ENCODE measurements at places on chromosomes 16 and 17.

DNA sequence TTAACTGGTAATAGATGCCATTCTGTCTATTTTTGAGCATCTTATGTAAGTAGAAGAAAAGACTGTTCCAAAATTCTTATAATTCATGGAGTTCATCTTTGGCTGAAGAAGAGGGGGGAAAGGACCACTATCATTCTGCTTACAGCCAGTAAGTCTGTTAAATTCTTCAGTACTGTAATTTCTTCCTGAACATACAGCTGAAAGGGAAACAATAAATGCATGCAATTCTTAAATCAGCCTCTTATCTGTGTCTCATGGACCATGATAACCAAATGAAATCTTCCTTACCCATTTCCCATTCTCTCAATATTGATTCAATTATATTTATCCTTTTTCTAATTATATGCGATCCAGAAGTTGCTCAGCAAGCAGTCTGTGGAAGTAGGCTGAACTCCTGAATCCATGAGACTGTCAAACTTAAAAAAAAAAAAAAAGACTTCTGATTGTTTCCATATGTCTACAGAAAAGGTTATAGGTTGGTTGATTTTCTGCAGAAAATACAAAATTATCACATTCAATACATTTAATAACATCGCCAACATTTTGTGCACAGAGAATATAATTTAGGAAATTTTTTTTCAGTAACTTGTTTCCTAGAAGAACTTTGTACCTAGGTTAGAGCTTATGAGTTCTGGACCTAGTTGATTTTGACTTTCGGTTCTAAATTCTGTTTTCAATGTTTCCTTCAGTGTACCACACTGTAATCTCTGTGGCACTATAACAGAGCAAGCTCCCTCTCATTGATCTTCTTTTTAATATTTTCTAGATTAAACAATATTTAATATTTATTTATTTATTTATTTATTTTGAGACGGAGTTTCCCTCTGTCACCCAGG lies 1.2 kb upstream of the ABCA9 start:
- no peak for DNase-seq

- DNase-seq: no peak
Observed at GRCh38 chr16:47581114-47581513, 120.0 kb downstream of the PHKB start.

DNA sequence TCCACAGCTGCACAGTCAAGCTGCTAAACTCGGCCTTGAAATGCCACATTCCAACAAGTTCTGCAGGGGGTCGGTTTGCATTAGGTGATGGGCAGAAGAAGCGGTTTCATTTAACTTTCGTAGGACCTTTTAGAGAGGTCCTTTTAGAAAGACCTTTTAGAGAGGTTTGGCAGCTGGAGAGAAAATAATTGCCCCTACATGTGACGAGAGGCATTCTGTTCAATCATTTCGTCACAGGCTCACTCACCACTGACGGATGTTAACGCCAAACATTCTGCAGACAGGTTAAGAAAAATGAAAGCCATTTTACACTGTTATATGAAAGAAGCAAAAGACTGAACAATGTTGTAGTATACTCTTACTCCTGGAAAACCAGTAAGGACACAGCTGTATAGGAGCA lies 76.5 kb upstream of the ZNF423 start:
- DNase-seq: no peak

DNA sequence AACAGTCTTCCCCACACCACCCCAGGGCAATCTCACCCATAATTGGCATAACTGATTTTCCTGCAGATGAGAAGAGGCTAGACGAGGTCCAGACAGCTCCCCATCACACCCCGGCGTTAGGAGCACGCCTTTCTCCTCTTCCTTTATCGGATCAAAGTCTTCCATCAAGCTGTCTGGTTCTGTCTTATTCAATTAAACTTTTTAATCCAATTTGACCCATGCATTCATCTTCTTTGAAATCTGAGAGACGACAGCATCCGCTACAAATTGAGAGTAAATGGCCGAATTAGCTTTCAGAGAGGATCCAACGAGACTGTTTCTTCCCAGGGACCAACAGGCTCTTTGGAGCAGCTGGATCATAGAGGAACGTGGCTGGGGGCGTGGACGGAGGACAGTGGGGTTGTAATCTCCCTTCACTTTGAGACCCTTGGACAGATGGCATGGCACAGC lies 44.4 kb upstream of the GPRC5B start:
- no peak for DNase-seq

DNA sequence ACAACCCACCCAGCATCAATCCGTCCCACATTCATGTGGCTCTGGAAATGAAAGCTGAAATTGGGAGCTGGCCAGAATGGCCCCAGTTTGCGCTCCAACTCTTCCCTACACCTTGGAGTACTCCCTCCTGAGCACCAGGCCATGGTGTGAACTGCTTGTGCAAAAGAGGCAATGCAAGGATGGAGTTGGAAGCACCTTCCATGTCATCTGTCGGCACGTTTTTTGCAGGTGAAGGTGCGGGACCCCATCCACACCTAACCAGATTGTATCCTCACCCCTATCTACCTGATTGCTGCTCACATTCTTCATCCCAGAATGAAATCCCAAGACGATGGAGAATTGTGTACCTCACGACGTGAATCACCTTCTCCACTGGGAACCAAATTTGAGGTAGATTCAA lies 136.6 kb upstream of the WSB1 start:
- no peak for DNase-seq

GRCh38 chr17:68143425-68143824 lies 104.4 kb upstream of the AMZ2 start:
- DNase-seq: no peak

GRCh38 chr16:12737563-12737962 lies 66.1 kb downstream of the CPPED1 start:
- no peak for DNase-seq

- DNase-seq: no peak
Observed at GRCh38 chr16:61763013-61763412, 273.2 kb downstream of the CDH8 start.

- DNase-seq: no peak
Observed at GRCh38 chr17:40167685-40168261, 9.5 kb upstream of the RAPGEFL1 start.

- no peak for DNase-seq
Observed at GRCh38 chr16:24919536-24919935, 73.8 kb downstream of the SLC5A11 start.

DNA sequence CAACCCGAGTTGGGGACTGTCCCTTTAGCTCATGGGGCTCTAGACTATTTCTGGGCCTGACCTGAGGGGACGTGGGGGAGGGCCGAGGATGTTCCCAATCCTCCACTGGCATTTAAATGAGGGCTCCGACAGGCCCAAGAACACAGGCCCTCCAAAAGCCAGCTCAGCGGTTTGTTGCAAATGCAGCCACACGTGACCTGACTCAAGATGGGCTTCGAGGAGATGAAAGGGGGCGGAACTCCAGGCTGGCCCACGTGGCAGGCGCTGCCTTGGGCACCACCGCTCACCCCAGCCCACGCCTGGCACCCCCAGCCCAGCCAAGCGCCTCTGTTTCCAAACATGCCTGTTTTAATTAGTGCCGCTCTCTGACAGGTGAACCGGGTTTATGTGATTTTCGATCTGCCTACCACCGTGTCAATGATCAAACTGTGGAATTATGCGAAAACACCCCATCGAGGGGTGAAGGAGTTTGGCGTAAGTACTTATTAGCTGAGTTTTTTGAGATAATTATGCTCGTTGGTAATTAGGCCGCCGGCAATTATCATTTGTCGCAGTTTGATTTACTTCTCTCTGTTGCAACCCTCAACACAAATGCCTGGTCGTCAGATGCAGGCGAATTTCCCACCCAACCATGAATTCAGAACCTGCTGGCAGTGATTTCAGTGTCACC lies 226.7 kb downstream of the KATNIP start:
- DNase-seq: no peak

GRCh38 chr16:11651796-11652195 lies 16.5 kb upstream of the SNN start:
- DNase-seq: no peak

GRCh38 chr16:89599451-89599858 lies 14.0 kb upstream of the DPEP1 start:
- no peak for DNase-seq

DNA sequence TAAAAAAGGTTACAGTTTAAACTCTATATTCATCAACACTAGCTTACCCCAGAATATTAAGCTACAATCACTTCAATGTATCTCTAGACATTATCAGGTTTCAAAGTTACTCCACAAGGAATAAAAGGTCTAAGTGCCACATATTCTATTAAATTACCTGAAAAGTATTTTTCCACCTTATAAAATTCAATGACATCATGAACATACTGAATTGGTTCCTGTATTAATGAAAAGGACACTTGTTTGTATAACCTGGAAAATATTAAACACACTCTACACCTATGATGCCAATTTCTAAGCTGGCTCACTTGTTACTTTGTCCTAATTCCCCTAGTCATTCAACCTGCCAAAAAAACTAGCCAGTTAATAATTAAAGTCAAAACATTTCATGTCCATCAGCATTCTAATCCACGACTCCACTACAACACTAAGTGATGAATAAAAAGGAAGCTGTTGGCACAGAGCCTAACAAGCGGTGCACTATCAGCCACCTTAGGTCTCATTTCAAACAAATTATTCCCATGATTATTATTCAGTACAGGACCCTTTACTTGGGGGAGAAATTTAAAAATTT lies 12.2 kb downstream of the MED13 start:
- DNase-seq: no peak

DNA sequence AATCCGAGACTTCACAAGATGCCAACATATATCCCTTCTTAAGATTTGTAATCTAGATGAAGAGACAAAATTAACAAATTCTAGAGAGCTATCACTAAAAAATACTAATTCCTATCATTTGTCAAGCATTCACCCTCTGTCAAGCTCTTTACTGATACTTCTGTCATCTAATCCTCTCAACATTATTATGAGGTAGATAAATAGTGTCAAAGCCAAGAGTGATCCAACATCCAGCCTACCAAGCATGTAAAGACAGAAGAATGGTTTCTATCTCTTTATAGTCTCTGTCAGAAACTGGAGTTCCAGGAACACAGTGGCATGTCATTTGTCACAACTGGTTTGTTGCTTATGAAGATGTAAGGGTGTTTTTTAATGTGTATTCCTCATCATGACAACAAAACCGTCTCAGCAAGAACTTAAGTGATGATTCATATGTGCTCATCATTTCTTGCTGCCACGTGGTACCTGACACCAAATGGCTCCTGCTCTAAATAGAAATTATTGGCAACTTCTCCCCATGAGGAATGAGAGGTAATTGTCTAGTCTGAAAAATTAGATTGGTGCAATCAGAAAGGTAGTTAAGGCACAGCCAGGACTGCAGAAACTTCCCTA lies 196.8 kb downstream of the TOX3 start:
- no peak for DNase-seq

DNA sequence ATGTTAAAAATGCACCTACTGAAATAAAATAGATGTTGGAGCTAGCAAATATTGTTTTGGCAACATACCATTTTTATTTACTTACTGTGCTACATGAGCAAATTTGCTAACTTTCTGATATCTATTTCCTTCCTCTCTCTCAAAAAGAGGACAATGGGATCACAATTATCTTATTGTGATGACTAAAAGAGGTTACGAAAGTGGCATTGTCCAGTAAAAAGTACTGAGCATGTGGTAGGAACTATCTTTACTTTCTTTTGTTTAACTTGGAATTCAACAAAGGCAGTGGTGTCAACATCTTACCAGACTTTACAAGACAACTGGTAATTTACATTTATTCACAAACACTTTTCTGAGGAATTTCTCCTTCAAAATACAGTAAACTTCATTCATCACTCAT lies 1542.6 kb upstream of the CDH8 start:
- DNase-seq: no peak

DNA sequence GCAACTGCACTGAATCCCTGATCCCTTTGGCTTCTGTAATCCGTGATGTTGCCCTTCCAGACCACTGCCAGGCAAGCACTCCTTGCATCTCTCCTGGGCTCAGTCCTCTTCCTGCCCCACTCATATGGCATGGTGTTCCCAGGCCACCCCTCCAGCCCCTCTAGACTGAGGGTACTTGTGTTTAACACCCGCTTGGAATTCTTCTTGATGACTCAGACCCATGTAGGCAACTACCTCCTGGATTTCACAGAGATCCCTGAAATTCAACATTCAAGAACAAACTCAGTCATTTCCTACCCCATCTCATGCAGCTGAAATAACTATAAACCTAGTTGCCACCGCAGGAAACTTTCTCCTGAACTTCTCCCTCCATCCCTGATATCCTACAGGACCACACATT lies 541.9 kb upstream of the CDH11 start:
- no peak for DNase-seq
